ENCODE measurements at places on chromosomes 6 and 20.

- peaks cover 3% of the 10 kb centered on the region for H3K27me3 ChIP-seq
- H3K4me1 ChIP-seq, result peaks cover 53% of the 10 kb centered on the region
- H3K27ac ChIP-seq, result no peak overlapping the region
- peaks cover 3% of the 10 kb centered on the region for H3K36me3 ChIP-seq
- peak overlapping the region; percentile 60 for H3K4me3 ChIP-seq
Measured at GRCh38 chr20:43942201-43942590, 27.5 kb downstream of the TOX2 start.

DNA sequence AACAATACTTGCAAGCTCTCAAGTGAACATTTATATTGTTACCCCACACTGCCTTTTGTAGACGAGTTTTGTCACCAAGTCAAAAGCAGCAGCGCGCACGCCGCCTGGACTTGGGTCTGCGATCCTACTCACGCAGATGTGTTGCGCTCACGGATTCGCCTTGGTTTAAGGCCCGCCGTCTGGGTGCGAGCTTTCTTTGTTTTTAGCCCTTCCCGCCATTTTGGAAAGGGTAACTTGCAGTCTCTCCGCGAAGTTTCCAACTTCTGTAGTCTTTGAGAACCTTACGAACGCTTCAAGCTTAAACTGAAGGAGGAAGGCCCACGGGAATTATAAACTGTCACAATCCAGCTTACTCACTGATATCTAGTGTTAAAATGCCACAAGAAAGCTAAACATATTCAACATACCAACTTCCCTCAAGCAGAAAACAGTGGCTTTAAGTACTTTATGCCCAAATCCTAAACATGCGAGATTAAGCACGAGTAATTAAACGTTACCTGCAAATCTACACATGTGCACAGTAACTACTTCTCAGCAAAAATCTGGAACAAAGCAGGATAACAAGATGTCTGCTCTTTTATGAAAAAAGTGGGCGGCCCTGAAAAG is 80.4 kb upstream of the BTN3A2 start:
- peaks cover 10% of the 10 kb centered on the region for H3K27me3 ChIP-seq
- peaks cover 40% of the 10 kb centered on the region for H3K36me3 ChIP-seq
- H3K4me3 ChIP-seq, result peak overlapping the region; percentile 92
- H3K27ac ChIP-seq, result peak overlapping the region; percentile 100
- DNase-seq, result peak; percentile 36

DNA sequence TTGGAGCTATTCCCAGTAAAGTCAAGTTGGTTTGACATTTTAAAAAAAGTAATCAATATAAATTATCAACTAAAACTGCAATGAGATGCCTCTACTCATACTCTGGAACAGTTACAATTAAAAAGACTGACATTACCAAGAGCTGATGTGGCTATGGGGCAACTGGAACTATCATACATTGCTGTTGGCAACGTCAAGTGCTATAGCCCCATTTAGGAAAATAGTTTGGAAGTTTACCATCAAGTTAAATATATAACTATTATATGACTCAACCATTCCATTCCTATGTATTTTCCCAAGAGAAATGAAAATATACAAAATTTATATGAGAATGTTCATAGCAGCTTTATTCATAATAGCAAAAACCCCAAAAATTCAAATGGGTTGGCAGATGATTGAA is 111.4 kb upstream of the HDGFL1 start:
- no peak for DNase-seq
- H3K4me3 ChIP-seq, result no peak overlapping the region
- H3K4me1 ChIP-seq, result no peaks in the 10 kb centered on the region
- H3K27me3 ChIP-seq, result no peaks in the 10 kb centered on the region

DNA sequence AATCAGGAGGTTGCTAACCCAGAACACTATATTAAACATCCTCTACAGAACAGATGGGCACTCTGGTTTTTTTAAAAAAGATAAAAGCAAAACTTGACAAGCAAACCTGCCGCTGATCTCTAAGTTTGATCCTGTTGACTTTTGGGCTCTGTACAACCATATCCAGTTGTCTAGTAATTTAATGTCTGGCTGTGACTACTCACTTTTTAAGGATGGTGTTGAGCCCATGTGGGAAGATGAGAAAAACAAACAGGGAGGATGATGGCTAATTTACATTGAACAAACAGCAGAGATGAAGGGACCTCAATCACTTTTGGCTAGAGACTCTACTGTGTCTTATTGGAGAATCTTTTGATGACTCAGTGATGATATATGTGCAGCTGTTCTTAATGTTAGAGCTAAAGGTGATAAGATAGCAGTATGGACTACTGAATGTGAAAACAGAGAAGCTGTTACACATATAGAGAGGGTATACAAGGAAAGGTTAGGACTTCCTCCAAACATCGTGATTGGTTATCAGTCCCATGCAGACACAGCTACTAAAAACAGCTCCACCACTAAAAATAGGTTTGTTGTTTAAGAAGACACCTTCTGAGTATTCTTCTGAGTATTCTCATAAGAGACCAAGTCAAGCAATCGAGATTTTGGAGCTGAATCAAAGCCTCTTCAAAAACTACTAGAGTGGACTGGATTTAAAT is 201.2 kb upstream of the SHLD1 start:
- H3K27me3 ChIP-seq, result no peaks in the 10 kb centered on the region
- H3K36me3 ChIP-seq, result peaks cover 54% of the 10 kb centered on the region
- peak overlapping the region; percentile 11 for H3K27ac ChIP-seq
- H3K4me1 ChIP-seq, result peaks cover 22% of the 10 kb centered on the region
- H3K4me3 ChIP-seq, result no peak overlapping the region
- DNase-seq, result no peak

GRCh38 chr6:121365536-121366521 is 31.5 kb upstream of the TBC1D32 start:
- H3K27me3 ChIP-seq, result peaks cover 61% of the 10 kb centered on the region
- no peaks in the 10 kb centered on the region for H3K4me1 ChIP-seq
- H3K4me3 ChIP-seq, result no peak overlapping the region
- DNase-seq, result no peak
- no peak overlapping the region for H3K27ac ChIP-seq

DNA sequence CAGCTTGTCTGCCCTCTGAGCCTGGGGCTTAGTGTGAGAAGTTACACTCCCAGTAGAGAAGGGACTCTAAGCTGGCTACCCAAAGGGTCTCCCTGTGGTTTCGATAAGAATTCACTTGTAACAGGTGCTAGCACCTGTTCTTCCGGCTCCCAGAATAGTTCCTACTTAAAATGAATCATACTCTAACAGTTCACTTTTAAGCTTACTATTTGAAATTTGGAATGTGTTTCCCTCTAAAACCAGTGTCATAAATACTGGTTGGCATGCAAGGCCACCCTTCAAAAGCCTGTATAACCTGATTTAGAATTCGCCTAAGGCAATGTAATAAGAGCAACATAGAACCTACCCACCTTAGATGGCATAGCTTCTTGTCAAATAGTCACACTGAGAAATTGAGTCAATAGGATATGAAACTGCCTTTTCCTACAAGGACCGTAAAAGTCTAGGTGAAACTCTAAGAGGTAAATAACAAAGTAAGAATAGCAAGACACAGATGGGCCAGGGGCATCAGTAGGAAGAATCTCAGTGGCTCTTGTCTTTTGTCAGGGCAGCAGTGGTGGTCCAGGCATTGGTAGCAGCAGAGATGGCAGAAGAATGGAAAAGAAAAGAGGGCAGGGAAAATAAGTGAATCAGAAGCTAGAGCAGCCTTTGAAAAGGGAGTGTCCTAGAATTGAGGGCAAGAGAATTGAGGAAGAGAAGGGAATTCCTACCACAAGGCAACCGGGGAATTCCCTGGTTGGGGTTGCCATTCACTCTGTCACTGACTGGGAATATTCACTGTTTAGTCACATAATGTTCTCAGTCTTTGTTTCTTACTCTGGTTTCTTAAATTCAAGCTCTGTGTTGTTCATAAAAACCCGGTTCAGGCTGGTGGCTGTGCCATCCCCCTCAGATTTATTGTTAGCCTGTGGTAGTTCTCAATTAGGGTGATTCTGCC is 91.5 kb downstream of the HIVEP2 start:
- H3K27me3 ChIP-seq, result no peaks in the 10 kb centered on the region
- H3K27ac ChIP-seq, result peak overlapping the region; percentile 95
- no peak for DNase-seq
- peaks cover 14% of the 10 kb centered on the region for H3K36me3 ChIP-seq
- H3K4me1 ChIP-seq, result peaks cover 97% of the 10 kb centered on the region
- peak overlapping the region; percentile 76 for H3K4me3 ChIP-seq

DNA sequence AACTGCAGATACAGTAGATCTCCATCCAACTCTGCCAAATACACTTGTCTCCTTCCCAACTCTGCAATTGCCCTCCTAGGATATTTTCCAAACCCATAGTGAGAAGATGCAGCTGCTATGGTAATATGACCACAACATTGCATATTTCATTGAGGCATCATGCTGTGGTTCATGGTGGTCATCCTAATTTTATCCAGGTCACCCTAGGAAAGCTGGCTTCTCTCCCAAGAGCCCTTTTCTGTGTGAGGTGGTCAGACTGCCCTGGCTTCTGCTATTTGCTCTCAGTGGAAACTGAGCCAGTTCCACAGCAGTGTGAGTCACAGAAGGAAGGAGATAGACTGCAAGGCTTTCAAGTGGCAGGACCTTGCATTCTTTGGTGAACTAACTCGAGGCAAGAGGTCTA is 5.5 kb downstream of the OGFRL1 start:
- peaks cover 26% of the 10 kb centered on the region for H3K36me3 ChIP-seq
- H3K27me3 ChIP-seq, result no peaks in the 10 kb centered on the region
- peaks cover 38% of the 10 kb centered on the region for H3K4me1 ChIP-seq

- peak overlapping the region; percentile 91 for H3K27ac ChIP-seq
- peaks cover 62% of the 10 kb centered on the region for H3K36me3 ChIP-seq
- H3K4me1 ChIP-seq, result peaks cover 51% of the 10 kb centered on the region
- peak; percentile 55 for DNase-seq
- no peaks in the 10 kb centered on the region for H3K27me3 ChIP-seq
Measured at GRCh38 chr20:62141397-62142251, 1.6 kb downstream of the PSMA7 start.

DNA sequence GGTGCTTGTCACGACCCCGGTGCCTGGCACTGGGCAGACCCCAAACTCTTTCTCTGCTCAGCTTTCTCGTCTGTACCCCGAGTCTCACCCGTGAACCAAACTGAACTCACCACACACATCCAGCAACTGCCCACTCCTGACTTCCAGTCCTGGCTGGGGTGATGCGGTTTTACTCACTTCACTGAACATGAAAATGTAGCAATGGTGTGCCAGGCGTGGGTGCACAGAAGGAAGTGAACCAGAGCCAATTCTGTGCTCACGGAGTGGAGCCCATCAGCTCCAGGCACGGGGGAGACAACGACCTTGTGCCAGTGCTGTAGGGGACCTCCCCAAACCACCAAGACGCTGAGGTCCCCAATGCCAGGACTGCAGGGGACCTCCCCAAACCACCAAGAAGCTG is 78.7 kb upstream of the AFDN start:
- no peaks in the 10 kb centered on the region for H3K4me1 ChIP-seq

DNA sequence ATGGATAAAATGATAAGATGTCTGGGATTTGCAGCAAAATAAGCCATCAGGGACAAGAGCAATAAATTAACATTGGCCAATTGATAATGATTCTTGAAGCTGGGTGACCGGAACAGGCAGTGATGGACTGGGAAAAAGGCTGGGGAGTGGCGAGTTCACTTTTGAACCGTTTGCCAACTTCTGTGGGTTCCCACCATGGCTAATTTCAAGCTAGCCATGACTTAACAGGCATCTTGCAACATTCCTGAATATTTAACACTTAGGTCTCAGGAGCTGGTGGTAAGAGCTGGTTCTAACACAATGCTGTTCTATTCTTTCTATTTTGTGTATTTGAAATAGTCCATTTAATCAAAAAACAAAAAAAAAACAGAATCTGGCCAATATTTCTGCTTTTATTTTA is 37.6 kb upstream of the CD83 start:
- H3K4me1 ChIP-seq, result peaks cover 6% of the 10 kb centered on the region
- no peak overlapping the region for H3K27ac ChIP-seq
- H3K36me3 ChIP-seq, result peaks cover 2% of the 10 kb centered on the region
- no peak overlapping the region for H3K4me3 ChIP-seq

DNA sequence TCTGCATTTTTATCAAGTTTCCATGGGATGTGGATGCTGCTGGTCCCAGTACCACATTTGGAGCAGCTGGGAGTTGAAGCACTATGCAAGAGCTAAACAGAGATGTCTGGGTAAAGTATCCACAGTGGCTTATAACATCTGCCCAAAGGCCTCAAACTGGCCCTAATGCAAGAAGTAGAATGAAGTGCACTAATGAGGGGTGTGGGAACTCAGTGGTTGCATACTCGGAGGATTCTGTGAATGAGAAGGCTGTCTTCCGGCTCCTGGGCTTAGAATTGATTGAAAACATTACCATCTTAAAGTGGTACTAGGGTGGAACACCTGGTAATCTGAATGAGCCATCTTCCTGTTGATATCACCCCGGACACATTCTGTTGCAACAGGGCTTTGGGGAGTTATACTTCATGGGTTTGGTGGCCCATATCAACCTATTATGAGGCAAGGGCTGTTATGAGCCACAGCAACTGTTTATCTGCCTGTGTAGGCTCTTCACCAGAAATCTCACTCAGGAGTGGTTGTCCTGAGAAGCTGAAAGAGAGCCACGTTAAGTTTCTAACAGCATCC is 54.7 kb upstream of the SNRPB2 start:
- no peaks in the 10 kb centered on the region for H3K36me3 ChIP-seq
- peaks cover 9% of the 10 kb centered on the region for H3K27me3 ChIP-seq
- no peak for DNase-seq
- H3K4me3 ChIP-seq, result no peak overlapping the region
- no peak overlapping the region for H3K27ac ChIP-seq

DNA sequence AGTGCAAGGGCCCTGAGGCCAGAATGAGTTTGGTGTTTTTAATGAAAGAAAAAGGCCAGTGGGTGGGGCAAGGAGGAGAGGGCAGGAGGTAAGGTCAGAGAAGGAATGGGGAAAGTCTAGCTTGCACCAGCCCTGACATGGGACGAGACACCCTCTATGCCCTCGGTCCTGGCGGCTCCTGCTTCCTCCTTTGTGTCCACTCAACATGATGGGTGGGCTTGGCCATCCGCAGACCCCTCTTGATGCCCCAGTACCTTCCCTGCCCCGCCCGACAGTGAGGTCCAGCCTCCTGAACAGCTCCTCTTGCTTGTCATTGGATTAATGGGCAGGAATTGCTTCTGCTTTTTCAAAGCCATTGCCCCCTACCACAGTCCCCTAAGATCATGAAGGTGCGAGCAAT is 33.6 kb upstream of the ANGPT4 start:
- H3K36me3 ChIP-seq, result no peaks in the 10 kb centered on the region
- DNase-seq, result no peak
- H3K27ac ChIP-seq, result no peak overlapping the region
